ENCODE measurements at places on chromosomes 5 and 9.

DNA sequence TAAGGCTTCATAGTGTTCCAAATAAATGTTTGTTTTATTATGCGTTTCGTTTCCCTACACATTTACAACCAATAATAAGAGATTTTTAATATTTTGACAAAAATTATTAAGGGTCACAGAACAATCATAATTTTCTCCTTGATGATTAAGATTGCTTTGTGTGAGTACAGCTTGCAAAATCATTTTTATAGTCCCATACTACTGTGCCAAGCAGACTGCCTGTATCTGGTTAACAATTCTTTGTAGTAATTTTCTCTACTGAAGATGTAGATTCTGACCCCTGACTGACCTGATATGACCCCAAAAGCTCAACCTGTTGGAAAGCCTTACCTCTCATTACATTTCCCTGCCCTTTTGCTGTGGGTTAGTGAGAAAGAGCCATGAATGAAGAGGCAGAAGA lies 311.9 kb upstream of the PIK3R1 start:
- no peak for DNase-seq

DNA sequence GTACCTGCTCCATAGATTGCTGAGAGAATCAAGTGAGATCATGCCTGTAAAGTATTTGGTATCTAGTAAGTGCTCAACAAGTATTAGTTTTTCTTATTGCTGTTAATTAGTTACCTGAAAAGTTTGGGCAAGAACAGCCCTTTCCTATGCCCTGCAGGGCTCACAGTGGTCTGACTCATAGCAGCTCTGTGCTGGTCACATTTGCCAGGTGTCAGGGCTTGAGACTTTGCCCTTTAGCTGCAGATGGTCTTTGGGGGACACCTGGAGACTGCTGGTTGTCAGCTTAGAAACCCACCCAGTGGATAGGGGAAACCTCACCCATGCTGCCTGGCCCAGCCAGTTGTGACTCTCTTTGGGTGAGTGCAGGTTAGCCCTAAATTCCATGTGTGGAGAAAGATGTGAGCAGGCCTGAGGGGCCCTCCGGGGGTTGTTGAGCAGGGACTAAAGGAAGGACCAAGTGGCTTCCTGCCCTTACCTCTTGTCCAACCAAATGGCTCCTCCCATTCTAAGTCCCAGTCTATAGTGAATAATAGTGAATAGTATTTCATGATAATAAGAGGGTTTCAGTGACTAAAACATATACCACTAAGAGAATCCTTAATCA lies 9.0 kb downstream of the COL27A1 start:
- no peak for DNase-seq

DNA sequence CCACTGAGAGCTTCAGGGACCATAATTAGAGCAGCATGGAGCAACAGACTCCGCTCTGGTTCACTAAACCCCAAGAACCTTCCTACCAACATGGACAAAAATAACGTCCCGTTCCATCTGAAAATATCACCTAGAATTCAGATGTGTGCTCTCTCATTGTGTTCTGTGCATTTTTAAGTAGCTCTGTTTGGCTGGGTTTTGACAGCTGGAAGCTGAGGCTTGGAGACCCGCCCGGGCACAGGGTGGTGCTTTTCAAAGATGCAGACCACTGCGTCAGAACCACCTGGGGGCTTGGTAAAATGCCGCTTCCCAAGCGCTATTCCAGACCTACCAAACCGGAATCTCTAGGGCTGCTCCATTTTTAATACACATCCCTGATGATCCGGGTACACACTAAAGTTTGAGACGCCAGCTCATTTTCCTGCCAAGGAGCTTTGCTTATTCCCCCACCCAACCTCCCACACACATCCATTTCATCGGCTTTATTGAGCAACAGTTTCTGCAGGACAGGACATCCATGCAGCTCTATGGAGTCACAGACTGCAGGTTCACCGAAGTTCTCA lies 104.8 kb downstream of the GABBR2 start:
- DNase-seq = no peak

- DNase-seq = no peak
Observed at GRCh38 chr5:95555553-95555952, 652 bp downstream of the ARSK start.

- no peak for DNase-seq
Observed at GRCh38 chr9:33436445-33436844, 10.9 kb downstream of the AQP3 start.
